Spinal cord (tissue), 10 donors: ENCODE measurements at places on chromosomes 5 and 9. TPM values are rescaled to one million over a fixed set of nuclear protein-coding genes. Genes with fewer than 3 reads are reported as not detected.

GRCh38 chr5:163379298-163380155, 57.9 kb upstream of the CCNG1 start:
- DNase-seq = no peak

- no peak for DNase-seq
Measured at GRCh38 chr5:122424132-122424531, 112.1 kb downstream of the SNCAIP start.

- no peak for DNase-seq
Measured at GRCh38 chr5:141783005-141783946, 94.9 kb downstream of the PCDH1 start.

DNA sequence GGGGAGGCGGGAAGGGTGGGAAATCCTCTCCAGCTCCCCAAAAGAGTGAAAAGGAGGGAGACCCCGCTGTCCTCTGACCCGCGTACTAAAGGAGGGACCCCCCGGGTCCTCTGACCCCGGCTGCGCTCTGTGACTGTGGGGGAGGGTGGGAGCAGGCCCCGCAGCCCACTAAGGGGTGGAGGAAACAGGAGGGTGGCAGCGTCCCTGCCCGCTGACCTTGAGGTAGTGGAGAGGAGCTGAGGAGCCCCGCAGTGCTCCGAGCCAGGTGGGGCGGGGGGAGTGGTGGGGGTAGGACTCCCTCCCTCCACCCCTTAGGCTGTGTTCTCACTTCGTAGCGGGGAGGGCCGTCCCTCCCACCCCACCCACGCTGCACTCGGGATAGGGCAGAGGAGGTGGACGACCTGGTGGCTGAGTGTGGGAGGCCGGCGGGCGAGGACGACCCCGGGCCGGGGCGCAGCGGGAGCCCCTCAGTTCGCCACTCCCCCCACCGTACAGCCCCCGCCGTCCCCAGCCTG, 449 bp upstream of the ADCY2 start:
- DNase-seq = no peak

- DNase-seq = no peak
Measured at GRCh38 chr5:157460921-157461792, 1.1 kb downstream of the NIPAL4 start.

- DNase-seq = no peak
Measured at GRCh38 chr9:127181315-127181580, 58.8 kb upstream of the ANGPTL2 start.

GRCh38 chr5:32474209-32474854, 29.8 kb upstream of the ZFR start:
- DNase-seq = no peak

DNA sequence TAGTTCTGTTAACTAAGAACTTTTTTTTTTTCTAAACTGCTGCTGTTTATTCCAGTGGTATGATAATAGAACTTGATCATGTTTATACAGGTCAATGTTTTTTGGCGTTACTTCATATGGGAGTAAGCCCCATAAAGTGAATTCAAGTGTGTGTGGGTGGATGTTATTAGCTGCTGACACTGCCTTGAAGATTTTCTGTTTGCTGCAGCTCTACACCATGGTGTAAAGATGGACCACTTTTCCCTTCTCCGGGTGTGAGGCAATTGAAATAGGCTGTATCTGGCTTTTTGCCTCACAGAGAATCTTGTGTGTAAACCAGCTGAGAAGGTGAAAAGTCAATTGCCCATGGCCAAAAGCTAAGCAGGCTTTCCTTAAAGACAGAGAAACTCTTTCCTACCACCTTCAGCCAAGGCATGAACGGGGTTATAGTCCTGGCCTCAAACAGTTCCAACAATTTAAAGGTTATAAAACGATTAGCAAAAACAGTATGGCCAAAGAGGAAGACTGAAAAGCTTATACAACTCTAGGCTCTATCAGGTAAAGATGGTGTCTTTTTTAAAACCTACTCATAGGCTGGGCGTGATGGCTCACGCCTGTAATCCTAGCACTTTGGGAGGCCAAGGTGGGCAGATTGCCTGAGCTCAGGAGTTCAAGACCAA, 33.9 kb upstream of the ABCA1 start:
- peak; percentile 11 for DNase-seq

DNA sequence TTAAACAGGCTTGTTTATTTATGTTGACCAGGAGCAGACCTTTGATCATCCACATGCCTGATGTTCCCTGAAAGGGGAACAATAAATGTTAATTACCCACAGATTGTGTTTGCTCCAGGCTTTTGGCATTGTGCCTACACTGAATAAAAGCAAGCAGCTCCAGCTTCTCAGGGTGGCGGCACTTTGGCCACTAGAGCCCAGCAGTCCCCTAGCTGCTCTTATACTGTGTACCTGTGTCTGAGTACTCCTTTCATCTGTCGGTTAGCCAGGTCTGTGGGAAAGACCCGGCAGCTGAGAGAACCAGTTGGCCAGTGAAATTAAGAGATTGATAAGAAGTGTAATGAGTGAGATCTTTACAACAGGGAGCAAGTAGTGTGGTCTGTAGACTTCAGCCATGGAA, 254.8 kb upstream of the FTMT start:
- DNase-seq = no peak

- DNase-seq = no peak
Measured at GRCh38 chr9:1049641-1050040, 516 bp upstream of the DMRT2 start.

The NDUFB6 gene
- 66.7 TPM for total RNA-seq

The SPINK4 gene
- total RNA-seq = not detected

The NMUR2 gene
- total RNA-seq = 0.83 TPM

The DNAI1 gene
- total RNA-seq = 24.8 TPM

The PLAC8L1 gene
- not detected for total RNA-seq

The PCDHGB7 gene
- 13.7 TPM for total RNA-seq

The ADAMTS13 gene
- total RNA-seq = 2.4 TPM

The ECSCR gene
- 10.3 TPM for total RNA-seq

The SV2C gene
- 66.7 TPM for total RNA-seq
